NCI-H526 treated with DMSO at 0.1 percent for 48 hours (cell line): ENCODE measurements at places on chromosomes 2 and 18.
A peak's percentile ranks its signal among the peaks of the same experiment; 100 is the strongest.

- DNase-seq: peak; percentile 4
Observed at GRCh38 chr2:29450596-29451222, 335.5 kb downstream of the CLIP4 start.

GRCh38 chr2:240524963-240525718 is 32.6 kb downstream of the ANKMY1 start:
- no peak for DNase-seq

- DNase-seq: no peak
Observed at GRCh38 chr2:127498386-127498785, 27.9 kb downstream of the IWS1 start.

- DNase-seq: no peak
Observed at GRCh38 chr2:171225302-171225980, 64.7 kb upstream of the TLK1 start.

DNA sequence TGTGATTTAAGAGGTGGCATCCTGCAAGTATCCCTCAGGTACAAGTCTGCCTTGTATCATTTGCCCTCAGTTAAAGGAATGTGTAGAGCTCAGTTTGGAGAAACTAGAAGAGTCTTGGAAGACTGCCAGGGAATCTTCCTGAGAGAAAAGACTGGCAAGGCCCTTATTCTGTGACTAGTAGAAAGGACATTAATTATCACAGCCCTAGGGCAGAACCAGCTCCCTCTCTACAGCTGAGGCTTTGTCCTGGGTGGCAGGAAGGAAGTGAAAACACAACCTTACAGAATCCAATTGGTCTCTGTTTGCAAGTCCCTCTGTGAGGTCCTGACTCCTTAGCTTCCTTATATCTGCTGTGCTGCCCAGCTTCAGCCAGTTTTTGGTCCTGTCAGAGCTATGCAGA is 385.9 kb upstream of the CYRIA start:
- DNase-seq: no peak

DNA sequence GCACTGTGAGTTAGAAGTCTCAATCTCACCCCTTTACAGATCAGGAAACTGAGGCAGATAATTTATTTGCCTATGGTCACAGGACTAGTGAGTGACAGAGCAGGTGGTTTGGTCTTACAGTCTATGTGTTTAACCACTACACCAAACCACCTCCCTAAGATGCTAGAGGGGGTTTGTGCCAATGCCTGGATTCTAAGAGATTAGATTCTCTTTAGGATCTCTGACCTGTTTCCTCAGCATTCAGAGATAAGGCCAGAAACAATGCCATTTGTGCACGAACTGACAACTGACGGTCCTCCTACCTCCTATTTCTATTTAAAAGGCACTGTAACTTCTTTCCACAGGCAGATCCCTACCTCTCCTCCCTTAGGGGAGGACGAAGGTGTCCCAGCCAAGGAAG is 2.3 kb upstream of the SLC20A1 start:
- DNase-seq: no peak

DNA sequence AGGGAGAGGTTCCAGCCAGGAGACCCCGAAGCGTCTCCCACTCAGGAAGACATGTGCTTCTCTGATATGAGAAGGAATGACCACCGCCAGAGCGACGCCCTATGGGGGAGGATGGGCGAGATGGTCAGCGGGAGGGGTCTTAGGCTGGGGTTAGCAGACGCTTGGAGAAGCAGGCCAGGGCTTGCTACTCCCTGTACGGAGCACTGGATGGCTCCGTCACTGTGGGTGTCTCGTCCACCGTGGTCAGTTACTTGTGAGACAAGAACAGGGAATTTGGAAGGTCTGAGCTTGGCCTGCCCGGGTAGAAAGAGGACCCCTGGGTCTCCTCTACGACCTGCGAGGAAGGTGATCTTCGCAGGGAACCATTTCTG is 39.8 kb downstream of the TMEM18 start:
- no peak for DNase-seq

- no peak for DNase-seq
Observed at GRCh38 chr2:195619590-195619989, 37.4 kb upstream of the SLC39A10 start.

DNA sequence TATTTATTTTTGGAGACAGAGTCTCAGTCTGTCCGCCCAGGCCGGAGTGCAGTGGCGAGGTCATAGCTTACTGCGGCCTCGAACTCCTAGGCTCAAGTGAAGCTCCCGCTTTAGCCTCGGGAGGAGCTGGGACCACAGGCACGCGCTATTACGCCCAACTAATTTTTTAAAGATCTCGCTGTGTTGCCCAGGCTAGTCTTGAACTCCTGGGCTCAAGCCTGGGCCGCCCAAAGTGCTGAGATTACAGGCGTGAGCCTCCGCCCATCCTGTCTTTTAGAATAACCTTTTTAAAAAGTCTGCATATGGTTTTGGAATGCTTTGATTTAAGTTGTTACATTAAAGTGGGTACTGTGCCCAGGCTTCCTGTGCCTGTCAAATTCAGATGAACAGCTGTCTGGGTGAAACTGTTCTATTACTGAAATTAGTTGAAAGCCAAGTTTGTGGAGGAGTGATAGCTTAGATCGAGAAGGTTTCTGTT is 944 bp downstream of the RAB3GAP1 start:
- DNase-seq: no peak

GRCh38 chr18:12883372-12883683 is 709 bp downstream of the PTPN2 start:
- DNase-seq: no peak

DNA sequence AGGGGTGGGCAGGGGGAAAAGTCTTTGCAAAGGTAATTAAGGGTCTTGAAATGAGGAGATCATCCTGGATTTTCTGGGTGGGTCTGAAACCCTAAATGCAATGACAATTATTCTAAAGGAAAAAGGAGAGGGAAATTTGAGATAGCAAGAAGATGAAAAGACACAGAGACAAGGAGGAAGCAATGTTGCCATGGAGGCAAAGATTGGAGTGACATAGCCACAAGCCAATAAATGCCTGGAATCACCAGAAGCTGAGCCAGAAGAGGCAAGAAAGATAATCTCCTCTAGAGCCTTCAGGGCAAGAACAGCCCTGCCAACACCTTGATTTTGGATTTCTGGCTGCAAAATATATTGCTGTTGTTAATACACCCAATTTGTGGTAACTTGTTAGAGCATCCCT is 1246.3 kb upstream of the PIK3C3 start:
- no peak for DNase-seq

DNA sequence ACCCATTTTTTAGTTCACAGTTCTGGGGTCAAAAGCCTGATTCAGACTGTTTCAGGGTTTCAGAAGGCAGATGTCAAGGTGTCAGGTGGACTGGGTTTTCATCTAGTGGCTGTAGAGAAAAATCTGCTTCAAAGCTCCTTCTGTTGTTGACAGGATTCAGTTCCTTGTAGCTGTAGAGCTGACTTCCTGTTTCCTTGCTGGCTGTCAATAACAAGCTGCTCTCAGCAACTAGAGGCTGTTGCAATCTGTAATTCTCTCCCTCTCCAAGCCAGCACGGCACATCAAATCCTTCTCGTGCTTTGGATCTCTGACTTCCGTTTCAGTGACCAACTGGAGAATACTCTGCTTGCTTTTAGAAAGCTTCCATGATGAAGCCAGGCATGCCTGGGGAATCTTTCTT is 179.4 kb downstream of the DOK6 start:
- no peak for DNase-seq

GRCh38 chr18:10060469-10060782 is 146.6 kb downstream of the VAPA start:
- peak; percentile 73 for DNase-seq

DNA sequence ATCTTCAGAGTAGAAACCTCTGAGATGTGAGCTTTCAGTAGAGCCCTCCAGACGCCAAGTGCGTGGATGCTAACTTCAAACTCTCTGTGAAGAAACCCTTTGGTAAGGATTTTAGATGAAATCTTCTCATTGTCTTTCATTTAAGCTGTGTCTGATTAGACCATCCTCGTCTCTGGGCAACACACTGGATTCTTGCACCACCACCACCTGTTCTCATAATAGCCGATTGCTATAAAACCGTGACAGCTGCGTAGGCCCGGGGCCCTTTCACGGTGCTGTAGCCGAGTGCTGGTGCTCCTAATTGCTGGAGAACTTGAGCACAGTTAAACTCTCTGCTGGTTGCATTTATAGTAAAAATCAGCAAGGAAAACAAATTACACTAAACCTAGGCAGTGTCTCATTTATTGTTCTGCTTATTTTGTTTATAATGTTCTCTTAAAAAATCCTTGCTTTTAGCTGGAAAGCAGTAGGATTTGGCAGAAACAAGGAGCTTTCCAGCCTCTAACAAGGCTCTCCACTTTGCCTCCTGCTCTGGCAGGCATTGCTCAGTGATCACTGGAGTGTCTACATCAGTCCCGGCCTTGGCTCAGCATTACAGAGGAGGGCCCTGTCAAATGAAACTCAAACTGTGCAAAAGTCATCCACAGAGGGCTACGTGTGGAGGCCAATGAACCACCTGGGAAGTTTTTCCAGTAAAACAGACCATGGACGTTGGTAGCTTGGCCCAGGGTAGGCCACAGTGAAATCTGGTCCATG is 40.9 kb upstream of the MBP start:
- no peak for DNase-seq

DNA sequence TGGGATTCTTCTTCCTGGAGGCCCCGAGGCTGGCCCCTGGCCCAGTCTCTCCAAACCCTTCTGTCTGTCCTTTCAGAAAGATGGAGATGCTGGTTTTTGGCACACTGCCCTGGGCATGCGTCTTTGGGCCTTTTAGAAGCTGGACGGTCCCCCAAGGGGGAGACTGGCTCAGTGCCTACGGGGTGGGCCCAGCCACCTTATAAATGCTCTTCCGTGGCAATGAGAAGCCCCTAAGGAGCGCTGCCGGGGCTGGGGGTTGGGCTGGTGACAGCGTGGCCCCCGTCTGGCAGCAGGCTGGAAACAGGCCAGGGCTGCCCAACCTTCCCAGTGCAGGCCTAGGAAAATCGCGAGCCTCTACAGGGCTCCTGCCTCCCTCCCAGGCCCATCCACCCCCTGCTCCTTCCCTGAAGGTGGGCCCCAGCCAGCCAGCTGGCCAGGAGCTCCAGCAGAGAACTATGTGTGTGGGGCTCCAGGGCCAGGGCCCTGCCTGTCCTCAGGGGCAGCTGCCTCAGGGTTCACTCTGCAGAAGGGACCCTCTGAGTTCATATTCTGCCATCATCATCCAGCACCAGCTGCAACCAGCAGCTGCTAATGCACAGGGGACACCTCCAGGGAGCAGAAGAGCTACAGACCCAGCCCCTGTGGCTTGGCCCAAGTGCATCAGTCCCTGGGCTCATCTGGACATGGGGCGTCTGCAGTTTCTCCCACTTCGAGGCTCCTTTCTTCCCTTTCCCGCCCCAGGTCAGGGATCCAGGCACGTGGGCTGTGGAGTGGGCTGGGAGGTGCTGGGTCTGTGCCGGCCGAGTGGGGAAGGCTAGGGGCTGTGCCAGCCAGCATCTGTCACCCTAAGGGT is 107.6 kb upstream of the OTOS start:
- DNase-seq: no peak

GRCh38 chr18:63339920-63340484 is 20.4 kb upstream of the BCL2 start:
- no peak for DNase-seq

- no peak for DNase-seq
Observed at GRCh38 chr2:43345391-43345813, 119.0 kb upstream of the ZFP36L2 start.

- DNase-seq: no peak
Observed at GRCh38 chr2:105888625-105889024, 143.9 kb downstream of the NCK2 start.
